Prostate gland (tissue), 2 donors: ENCODE measurements at places on chromosomes 6 and 20.

DNA sequence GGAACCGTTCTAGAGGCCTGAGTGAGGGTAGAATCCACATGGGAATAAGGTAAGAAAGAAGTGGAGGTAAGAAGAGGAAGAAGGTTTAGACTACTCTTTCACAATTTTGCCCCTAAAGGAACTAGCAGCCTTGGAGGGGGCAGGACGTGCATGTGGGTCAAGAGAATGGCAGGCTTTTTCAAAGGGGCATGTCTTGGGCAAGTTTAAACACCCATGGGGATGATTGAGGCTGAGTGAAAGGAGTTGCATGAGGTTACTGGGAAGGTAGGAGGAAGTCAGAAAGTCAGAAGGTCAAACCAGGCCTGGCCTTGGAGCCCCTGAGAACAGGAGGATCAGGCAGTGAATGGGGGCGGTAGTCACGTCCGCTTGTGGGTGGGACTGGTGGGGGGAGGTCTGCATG is 10.2 kb downstream of the ADA start:
- no peak overlapping the region for H3K27ac ChIP-seq
- DNase-seq = no peak
- H3K36me3 ChIP-seq = no peaks in the 10 kb centered on the region

DNA sequence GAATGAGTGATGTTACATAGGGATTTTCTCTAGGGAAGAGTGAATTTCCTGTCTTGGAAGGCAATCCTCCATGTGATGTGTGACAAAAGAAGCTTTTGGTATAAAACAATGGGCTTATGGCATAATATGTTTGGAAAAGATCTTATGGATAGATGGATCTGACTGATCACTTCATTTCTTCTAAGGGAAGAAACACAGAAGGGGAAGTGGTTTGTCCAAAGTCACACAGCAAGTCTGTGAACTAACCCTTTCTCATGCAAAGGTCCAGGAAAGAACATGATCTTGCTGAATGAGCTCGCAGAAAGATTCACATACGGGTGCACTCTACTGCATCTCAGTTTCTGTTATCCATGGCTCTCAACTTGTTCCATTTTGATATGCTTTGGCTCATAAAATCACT is 575.9 kb upstream of the JAG1 start:
- no peak overlapping the region for H3K4me3 ChIP-seq
- H3K4me1 ChIP-seq = no peaks in the 10 kb centered on the region
- no peak for DNase-seq
- no peak overlapping the region for H3K27ac ChIP-seq

- no peak overlapping the region for H3K4me3 ChIP-seq
- no peak for DNase-seq
- no peaks in the 10 kb centered on the region for H3K27me3 ChIP-seq
- H3K36me3 ChIP-seq = no peaks in the 10 kb centered on the region
Measured at GRCh38 chr6:81996414-81996813, 243.9 kb upstream of the TENT5A start.

DNA sequence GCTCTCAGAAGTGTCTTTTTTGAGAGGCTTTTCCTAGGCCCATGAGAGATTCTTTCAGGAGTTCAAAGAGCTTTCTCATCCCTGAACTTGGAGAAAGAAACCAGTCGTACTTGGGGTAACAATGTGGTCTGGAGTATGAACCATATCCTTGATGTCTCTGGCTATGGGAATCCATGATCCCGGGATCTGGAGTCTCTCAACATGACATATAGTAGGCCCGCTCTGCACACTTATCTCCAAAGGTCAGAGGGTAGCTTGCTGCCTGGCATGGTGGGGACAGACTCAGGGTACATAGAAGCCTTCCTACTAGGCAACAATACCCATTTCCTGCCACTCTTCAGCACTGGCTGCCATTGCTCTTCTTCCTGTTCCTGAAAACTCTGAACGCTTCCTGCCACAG is 42.2 kb upstream of the NFATC2 start:
- no peak for DNase-seq
- H3K4me3 ChIP-seq = no peak overlapping the region
- no peak overlapping the region for H3K27ac ChIP-seq
- H3K36me3 ChIP-seq = no peaks in the 10 kb centered on the region
- H3K4me1 ChIP-seq = no peaks in the 10 kb centered on the region

GRCh38 chr6:32718879-32719278 is 22.3 kb upstream of the HLA-DQA2 start:
- DNase-seq = no peak
- H3K4me3 ChIP-seq = no peak overlapping the region
- no peaks in the 10 kb centered on the region for H3K36me3 ChIP-seq
- H3K4me1 ChIP-seq = no peaks in the 10 kb centered on the region
